ENCODE measurements at places on chromosomes 3 and 15. TPM values are rescaled to one million over a fixed set of nuclear protein-coding genes. Genes with fewer than 3 reads are reported as not detected.

The COLQ gene
- 5.7 TPM for polyA plus RNA-seq

DNA sequence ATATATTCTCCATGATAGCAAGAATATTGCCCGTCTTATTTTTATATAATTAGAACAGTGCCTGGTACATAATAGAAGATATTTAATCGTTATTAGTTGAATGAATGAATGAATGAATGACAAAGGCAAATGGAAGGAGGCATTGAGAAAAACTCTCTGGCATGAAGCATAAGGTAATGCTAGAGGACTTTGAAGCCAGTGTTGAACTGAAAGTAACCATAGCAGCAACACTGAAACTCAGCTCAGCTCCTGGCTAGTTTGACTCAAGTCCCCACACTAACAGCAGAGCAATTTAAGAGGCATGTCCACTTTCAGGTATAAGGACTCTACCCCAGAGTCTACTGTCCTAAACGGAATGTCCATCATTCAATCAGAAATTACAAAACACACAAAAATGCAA lies 227.0 kb downstream of the CPNE4 start:
- no peak overlapping the region for H3K4me3 ChIP-seq
- no peaks in the 10 kb centered on the region for H3K36me3 ChIP-seq
- no peak for DNase-seq
- H3K27me3 ChIP-seq = no peaks in the 10 kb centered on the region
- H3K27ac ChIP-seq = no peak overlapping the region

The ARGFX gene
- polyA plus RNA-seq = not detected

DNA sequence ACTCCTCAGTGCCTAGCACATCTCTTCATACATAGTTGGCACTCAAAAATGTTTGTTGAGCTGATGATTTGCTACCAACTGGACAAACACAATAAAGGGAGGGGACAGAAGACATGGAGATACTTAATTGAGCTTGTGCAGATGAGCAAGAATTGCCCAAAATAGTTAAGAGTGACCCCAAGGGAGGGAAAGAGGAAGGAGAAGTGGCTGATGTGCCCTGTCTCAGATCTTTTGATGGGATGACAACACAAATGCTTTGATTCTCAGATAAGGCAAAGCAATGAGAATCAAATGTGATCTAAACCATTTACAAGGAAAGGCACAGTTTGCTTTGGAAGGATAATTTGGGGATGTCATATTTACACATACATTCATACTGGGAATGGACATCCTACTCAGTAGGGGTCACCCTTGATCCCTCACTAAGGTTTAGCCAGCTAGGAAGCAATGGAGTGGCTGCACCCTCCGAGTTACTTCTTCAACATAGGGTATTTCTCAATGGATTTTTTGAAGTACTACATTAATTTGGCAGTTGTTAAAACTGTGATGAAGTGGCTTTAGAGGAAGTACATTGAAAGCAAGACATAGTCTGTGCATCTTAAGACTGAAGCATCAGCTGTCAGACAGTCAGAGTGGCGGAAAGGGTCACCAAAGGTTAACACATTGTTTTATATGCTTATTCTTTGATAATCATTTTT lies 21.9 kb upstream of the SSR3 start:
- H3K27ac ChIP-seq = no peak overlapping the region
- H3K4me1 ChIP-seq = no peaks in the 10 kb centered on the region
- H3K27me3 ChIP-seq = no peaks in the 10 kb centered on the region
- no peak for DNase-seq
- H3K4me3 ChIP-seq = no peak overlapping the region

DNA sequence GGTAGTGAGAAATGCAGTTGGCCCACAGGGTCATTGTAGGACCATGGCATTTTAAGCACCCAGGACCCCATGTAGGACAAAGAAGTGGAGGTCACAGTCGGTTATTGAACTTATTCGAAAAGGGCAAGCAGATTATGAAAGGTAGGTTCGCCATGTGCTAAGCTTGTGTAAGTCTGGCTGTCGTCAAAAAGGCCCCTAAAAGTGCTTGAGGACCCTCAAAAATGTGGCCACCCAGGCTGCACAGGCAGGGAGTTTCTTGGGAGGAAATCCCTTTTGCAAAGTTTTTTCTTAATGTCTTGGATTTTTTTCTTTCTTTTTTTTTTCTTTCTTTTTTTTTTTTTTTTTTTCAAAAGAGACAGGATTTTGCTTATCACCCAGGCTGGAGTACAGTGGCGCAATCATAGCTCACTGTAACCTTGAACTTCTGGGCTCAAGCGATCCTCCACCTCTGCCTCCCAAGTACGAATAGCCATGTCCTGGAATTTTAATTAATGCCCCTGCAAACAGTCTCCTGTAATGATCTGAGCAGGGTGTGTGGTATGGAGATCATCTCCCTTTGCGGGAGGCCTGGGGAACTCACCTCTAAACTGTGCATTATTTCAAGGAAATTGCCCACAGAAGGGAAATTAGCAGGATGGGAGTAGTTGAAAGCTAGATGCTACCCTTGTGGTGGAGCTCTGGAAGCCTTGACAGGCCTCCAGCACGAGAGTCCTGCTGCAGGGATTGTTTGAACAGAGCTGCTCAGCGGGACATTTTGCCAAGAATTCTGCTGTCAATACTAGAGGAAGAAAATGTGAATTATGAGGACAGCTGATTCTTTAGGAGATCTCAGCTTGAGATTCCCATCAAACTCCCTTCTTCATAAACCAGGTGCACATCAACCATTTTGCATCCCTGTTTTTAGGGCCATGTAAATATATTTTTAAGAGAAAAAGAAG lies 28.4 kb downstream of the THSD4 start:
- H3K27ac ChIP-seq = no peak overlapping the region

The CCR3 gene
- polyA plus RNA-seq = not detected

- H3K27ac ChIP-seq = no peak overlapping the region
- H3K36me3 ChIP-seq = no peaks in the 10 kb centered on the region
- no peak overlapping the region for H3K4me3 ChIP-seq
Measured at GRCh38 chr15:29344474-29344873, 74.9 kb upstream of the NSMCE3 start.

The FRMD5 gene
- polyA plus RNA-seq = 7.2 TPM

- peaks cover 11% of the 10 kb centered on the region for H3K4me1 ChIP-seq
- no peak overlapping the region for H3K27ac ChIP-seq
- H3K27me3 ChIP-seq = no peaks in the 10 kb centered on the region
- H3K4me3 ChIP-seq = no peak overlapping the region
- no peaks in the 10 kb centered on the region for H3K36me3 ChIP-seq
- no peak for DNase-seq
Measured at GRCh38 chr3:8624612-8625011, 20.0 kb downstream of the SSUH2 start.

The CP gene
- polyA plus RNA-seq = 2.9 TPM

The TMEM44 gene
- 21.9 TPM for polyA plus RNA-seq

DNA sequence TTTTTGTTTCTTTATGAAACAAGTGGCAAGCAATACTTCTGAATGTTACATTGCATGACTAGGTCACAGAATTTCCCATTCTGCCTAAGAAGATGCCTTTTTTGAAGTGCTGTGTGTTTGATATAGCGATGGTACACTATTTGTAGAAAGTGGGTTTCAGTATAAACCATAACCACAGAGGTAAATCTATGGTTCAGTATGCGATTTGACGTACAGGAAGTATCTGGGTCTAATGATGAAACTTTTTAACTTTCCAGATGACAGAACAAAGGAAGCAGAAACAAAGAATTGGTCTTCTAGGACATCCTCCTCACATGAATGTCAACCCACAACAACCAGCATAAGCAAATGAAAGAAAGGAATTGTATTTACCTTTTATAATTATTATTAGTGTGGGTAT lies 133.4 kb upstream of the BHLHE40 start:
- H3K27me3 ChIP-seq = no peaks in the 10 kb centered on the region
- DNase-seq = no peak
- H3K4me3 ChIP-seq = no peak overlapping the region
- peaks cover 7% of the 10 kb centered on the region for H3K4me1 ChIP-seq
- H3K27ac ChIP-seq = no peak overlapping the region

The LMAN1L gene
- 18.4 TPM for polyA plus RNA-seq

GRCh38 chr3:72597756-72598195 lies 250.5 kb downstream of the SHQ1 start:
- H3K4me1 ChIP-seq = no peaks in the 10 kb centered on the region
- no peak for DNase-seq
- H3K4me3 ChIP-seq = no peak overlapping the region

DNA sequence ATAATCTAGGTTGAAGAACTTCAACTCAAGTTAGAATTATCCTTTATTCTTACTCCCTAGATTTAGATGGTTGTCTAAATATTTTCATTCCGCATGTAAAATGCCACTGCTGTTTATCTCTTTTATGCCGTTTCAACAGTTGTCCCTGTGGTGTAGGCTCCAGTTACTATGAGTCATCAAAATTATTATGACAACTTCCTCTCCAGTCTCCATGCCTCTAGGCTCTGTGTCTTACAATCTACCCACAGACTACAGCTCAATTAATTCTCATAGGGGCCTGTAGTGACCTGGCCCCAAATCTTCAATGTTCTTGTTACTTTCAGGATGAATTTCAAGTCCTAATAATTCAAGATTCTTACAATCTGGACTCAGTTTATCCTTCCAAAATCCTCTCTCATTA lies 105.8 kb upstream of the UNC13C start:
- no peak for DNase-seq
- no peaks in the 10 kb centered on the region for H3K4me1 ChIP-seq
- no peaks in the 10 kb centered on the region for H3K36me3 ChIP-seq
- H3K27me3 ChIP-seq = no peaks in the 10 kb centered on the region
- no peak overlapping the region for H3K27ac ChIP-seq

DNA sequence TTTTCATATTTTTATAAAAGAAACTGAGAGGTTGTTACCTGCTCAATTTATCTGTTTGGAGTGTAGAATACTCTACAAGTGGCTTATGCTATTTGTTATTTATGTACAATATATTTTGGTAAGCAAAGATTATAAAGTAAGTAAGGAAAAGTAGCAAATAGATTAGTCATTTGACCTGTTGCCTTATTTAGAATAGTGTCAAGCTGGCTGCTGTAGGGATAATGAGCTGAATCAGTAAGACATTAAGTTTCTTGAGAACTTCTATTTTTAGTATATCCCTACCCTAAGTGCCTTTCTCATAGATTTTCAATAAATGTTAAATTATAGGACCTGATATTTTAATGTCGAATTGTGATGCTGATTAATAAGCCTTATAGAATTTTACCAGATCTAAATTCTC lies 37.2 kb downstream of the ECT2 start:
- H3K4me3 ChIP-seq = no peak overlapping the region
- no peaks in the 10 kb centered on the region for H3K36me3 ChIP-seq
- no peaks in the 10 kb centered on the region for H3K27me3 ChIP-seq
- no peak overlapping the region for H3K27ac ChIP-seq

DNA sequence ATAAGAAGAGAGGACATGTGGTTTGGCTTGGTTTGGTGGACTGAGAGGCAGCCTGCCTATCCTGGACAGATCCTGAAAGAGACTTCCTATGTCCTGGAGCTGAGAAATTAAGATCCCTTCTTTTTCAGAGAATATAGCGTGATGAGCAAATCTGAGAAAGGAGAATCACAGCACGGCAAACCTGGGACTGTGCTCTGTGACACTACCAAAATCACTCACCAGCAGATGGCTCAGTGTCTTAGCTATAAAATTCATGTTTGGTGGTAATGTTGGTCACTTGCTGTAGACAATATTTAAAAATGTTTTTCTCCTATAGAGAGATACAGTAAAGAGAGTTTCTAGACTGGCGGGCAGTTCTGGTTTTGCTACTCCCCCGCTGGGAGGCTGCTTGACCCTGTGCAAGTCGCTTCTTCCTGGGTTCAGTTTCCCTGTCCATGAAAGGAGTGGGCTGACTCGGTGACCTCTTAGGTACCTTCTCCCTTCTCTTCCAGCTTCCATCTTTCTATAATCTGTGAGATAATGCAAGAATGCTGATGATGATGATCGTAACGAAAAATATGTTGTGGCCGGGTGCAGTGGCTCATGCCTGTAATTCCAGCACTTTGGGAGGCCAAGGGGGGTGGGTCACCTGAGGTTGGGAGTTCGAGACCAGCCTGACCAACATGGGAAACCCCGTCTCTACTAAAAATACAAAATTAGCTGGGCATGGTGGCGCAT lies 7.6 kb upstream of the HES1 start:
- H3K4me3 ChIP-seq = no peak overlapping the region
- no peaks in the 10 kb centered on the region for H3K36me3 ChIP-seq
- peaks cover 11% of the 10 kb centered on the region for H3K4me1 ChIP-seq
- no peak for DNase-seq
- H3K27ac ChIP-seq = no peak overlapping the region

DNA sequence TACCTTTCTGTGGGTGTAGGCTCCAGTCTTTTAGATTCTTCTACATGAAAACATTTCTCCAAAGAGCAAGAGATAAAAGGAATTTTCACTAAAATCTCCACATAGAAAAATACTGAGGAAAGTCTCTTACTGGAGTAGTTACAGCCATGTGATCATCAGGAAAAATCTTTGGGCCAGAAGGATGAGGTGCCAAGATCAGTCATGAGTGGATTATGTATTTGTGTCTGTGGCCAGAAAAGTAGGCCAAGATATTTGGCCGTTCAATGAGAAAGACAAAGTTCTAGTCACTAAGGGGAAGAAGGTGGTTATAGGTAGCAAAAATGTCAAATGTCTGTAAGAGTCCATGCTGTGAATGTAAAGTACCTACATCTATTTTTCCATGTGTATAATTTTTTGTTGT lies 339.3 kb downstream of the NSUN3 start:
- no peaks in the 10 kb centered on the region for H3K4me1 ChIP-seq
- no peak overlapping the region for H3K4me3 ChIP-seq
- no peaks in the 10 kb centered on the region for H3K36me3 ChIP-seq

The CFAP161 gene
- polyA plus RNA-seq = 0.32 TPM

- H3K27me3 ChIP-seq = no peaks in the 10 kb centered on the region
- H3K4me1 ChIP-seq = peaks cover 1% of the 10 kb centered on the region
- H3K4me3 ChIP-seq = no peak overlapping the region
Measured at GRCh38 chr3:126872701-126873342, 110.1 kb upstream of the PLXNA1 start.

DNA sequence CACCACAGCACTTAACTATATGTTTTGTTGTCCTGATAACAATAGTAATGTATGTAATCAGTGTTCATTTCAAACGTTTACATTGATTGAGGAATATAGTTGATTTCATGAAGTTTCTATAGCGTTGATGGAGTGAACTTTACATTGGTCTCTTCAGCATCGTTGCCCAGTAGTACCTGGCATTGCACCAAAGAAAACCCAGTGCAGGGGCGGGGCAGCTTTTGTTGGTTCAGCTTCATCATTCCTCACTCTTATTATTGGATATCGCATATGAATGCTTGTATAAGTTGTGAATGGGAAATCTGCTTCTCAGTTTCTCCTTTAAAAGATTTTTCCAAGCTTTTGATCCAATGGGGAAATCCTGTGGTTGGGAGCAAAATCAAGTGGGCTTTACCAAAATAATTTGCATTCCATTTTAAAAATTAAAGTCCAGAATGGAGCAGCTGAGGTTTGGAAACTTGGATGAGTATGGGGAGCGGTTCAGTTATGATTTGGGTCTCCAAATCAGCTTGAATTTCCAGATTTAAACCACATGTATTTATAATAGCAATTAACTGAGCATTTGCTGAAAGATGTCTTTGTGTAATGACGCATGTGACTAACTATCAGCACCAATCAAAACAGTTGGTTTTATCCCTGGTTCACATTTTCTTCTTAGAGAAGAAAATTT lies 213.7 kb downstream of the ALCAM start:
- no peak overlapping the region for H3K27ac ChIP-seq
- no peak for DNase-seq
- no peak overlapping the region for H3K4me3 ChIP-seq
- H3K36me3 ChIP-seq = no peaks in the 10 kb centered on the region

The PLSCR4 gene
- polyA plus RNA-seq = 9.5 TPM

The IMPG2 gene
- not detected for polyA plus RNA-seq

GRCh38 chr3:100425316-100425715 lies 24.0 kb downstream of the LNP1 start:
- no peaks in the 10 kb centered on the region for H3K27me3 ChIP-seq
- no peaks in the 10 kb centered on the region for H3K36me3 ChIP-seq
- peaks cover 29% of the 10 kb centered on the region for H3K4me1 ChIP-seq
- no peak overlapping the region for H3K27ac ChIP-seq
- no peak for DNase-seq

Measured in heart right ventricle (tissue), 16 donors.